ENCODE measurements at places on chromosomes 1 and 21. TPM values are rescaled to one million over a fixed set of nuclear protein-coding genes. Genes with fewer than 3 reads are reported as not detected.

- no peak overlapping the region for H3K4me3 ChIP-seq
- peaks cover 16% of the 10 kb centered on the region for H3K4me1 ChIP-seq
- peak; percentile 3 for DNase-seq
- H3K27ac ChIP-seq, result no peak overlapping the region
Measured at GRCh38 chr1:208834381-208835096, 590.4 kb upstream of the PLXNA2 start.

- DNase-seq, result no peak
- H3K4me1 ChIP-seq, result no peaks in the 10 kb centered on the region
- no peaks in the 10 kb centered on the region for H3K36me3 ChIP-seq
Measured at GRCh38 chr1:118334506-118334905, 149.5 kb upstream of the SPAG17 start.

- H3K27ac ChIP-seq, result no peak overlapping the region
- DNase-seq, result no peak
- H3K4me1 ChIP-seq, result peaks cover 22% of the 10 kb centered on the region
- H3K4me3 ChIP-seq, result no peak overlapping the region
- no peaks in the 10 kb centered on the region for H3K27me3 ChIP-seq
Measured at GRCh38 chr21:15442743-15443469, 286.9 kb upstream of the USP25 start.

GRCh38 chr1:89649783-89650182 lies 16.9 kb downstream of the LRRC8C start:
- H3K4me1 ChIP-seq, result no peaks in the 10 kb centered on the region
- DNase-seq, result no peak
- no peaks in the 10 kb centered on the region for H3K36me3 ChIP-seq
- no peaks in the 10 kb centered on the region for H3K27me3 ChIP-seq
- no peak overlapping the region for H3K27ac ChIP-seq

DNA sequence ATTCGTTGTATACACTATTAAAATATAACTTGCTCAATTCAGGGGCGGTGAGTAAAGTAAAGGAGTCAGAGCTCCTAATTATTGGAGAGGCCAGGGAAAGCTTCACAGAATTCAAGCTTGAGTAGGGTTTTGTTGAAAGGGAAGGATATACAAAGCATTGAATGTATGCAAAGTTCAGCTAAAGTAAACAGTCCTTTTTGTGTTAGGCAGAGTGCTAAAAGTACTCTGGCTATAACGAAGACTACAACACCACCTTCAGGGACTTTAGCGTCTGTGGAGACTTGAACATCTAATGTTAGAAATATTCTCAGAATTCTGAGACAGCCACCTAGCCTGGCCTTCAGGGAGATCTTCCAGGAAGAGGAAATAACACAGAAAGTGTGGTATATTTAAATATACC lies 1.1 kb downstream of the FALEC start:
- no peaks in the 10 kb centered on the region for H3K36me3 ChIP-seq
- no peak overlapping the region for H3K27ac ChIP-seq
- peak; percentile 19 for DNase-seq
- no peaks in the 10 kb centered on the region for H3K27me3 ChIP-seq
- H3K4me3 ChIP-seq, result peak overlapping the region; percentile 81

DNA sequence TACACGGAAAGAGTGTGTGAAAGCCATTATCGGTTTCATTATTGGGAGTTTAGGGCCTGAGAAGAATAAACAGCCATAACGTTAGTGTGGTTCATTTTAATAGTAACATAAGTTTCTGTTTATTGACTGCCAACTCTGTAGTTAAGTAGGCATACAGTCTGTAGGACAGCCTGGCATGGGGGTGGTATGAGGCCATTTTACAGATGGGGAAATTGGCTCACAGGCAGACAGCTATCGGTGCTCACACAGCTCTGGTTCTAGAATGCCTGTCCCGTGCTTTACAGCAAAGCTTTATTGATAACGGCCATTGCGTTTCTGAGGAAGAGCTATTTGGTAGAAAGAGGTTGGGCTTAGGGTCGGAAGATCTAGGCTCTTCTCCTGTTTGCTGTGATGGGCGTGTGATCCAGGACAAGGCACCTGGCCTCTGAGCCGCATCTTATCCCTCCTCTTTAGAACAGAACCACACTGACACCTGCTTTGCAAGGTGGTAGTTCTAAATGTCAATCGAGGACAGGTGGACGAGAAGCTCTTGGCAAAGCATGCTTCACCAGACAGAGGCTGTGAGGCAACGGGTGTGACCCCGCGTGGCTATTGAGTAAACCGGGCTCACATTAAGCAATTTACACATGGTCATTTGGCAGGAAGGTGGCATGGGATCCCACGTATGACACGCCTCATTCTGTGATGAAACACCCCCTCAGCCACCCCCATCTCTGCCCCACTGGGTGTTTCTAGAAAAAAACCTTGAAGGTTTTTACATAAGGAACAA lies 14.9 kb downstream of the ETS2 start:
- no peak overlapping the region for H3K27ac ChIP-seq
- peaks cover 74% of the 10 kb centered on the region for H3K36me3 ChIP-seq
- DNase-seq, result no peak
- no peak overlapping the region for H3K4me3 ChIP-seq
- H3K4me1 ChIP-seq, result no peaks in the 10 kb centered on the region

- DNase-seq, result no peak
- H3K27ac ChIP-seq, result no peak overlapping the region
- H3K4me1 ChIP-seq, result no peaks in the 10 kb centered on the region
- no peak overlapping the region for H3K4me3 ChIP-seq
- H3K27me3 ChIP-seq, result no peaks in the 10 kb centered on the region
Measured at GRCh38 chr1:202521886-202522285, 173.4 kb downstream of the PPP1R12B start.

DNA sequence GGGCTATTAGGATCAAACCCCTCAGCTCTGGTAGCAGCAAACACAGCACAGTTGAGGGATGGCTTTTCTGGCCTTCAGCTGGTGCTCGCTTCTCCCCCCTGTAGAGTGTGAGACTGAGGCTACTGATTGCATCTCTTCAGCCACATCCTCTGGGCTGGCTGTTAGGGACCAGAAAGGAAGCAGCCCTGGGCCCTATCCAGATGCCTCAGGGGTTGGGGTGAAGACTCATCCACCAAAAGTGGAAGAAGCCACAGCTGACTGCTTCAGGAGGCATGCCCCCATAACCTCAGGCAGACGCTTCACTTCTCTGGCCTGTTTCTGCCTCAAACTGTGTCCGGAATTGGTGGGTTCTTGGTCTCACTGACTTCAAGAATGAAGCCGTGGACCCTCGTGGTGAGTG lies 6.2 kb upstream of the TMEM200B start:
- no peak overlapping the region for H3K27ac ChIP-seq
- no peak for DNase-seq
- peaks cover 14% of the 10 kb centered on the region for H3K4me1 ChIP-seq
- no peak overlapping the region for H3K4me3 ChIP-seq

DNA sequence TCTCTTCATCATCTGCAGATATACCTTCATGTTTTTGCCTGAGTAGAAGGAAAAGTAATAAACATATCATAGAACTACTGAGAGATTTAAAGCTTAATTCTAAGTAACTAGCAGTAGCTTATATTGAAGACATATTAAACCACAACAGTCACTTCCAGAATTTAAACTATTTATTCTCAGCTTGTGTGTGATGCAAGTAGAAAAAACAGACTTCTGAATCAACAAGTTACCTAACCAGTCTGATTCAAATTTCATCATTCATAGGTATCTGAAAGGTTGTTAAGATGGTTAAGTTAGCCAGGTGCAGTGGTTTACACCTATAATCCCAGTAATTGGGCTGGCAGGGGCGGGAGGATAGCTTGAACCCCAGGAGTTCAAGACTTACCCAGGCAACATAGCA lies 41.9 kb downstream of the SPAG17 start:
- no peak for DNase-seq
- H3K36me3 ChIP-seq, result no peaks in the 10 kb centered on the region
- no peak overlapping the region for H3K4me3 ChIP-seq
- no peak overlapping the region for H3K27ac ChIP-seq
- H3K27me3 ChIP-seq, result no peaks in the 10 kb centered on the region
- peaks cover 8% of the 10 kb centered on the region for H3K4me1 ChIP-seq

GRCh38 chr1:213858581-213858980 lies 129.2 kb upstream of the PROX1 start:
- no peaks in the 10 kb centered on the region for H3K36me3 ChIP-seq
- H3K4me3 ChIP-seq, result no peak overlapping the region
- H3K27me3 ChIP-seq, result no peaks in the 10 kb centered on the region
- no peaks in the 10 kb centered on the region for H3K4me1 ChIP-seq
- peak; percentile 3 for DNase-seq

DNA sequence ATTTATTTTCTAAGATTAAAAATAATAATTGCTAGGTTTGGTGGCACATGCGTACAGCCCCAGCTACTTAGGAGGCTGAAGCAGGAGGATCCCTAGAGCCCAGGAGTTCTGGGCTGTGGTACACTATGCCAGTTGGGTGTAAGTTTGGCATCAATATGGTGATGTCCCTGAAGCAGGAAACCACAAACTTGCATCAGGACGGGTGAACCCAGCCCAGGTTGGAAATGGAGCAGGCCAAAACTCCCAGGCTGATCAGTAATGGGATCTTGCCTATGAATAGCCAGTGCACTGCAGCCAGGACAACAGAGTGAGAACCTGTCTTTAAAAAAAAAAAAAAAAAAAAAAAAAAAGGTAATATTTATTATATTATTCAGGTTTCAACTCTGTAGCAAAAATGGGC lies 92.4 kb upstream of the PGD start:
- no peaks in the 10 kb centered on the region for H3K27me3 ChIP-seq
- no peak overlapping the region for H3K4me3 ChIP-seq
- peaks cover 11% of the 10 kb centered on the region for H3K4me1 ChIP-seq

- H3K27me3 ChIP-seq, result no peaks in the 10 kb centered on the region
- H3K36me3 ChIP-seq, result no peaks in the 10 kb centered on the region
- H3K27ac ChIP-seq, result no peak overlapping the region
- DNase-seq, result no peak
- peaks cover 10% of the 10 kb centered on the region for H3K4me1 ChIP-seq
- no peak overlapping the region for H3K4me3 ChIP-seq
Measured at GRCh38 chr1:160465123-160465522, 57.9 kb downstream of the SLAMF6 start.

DNA sequence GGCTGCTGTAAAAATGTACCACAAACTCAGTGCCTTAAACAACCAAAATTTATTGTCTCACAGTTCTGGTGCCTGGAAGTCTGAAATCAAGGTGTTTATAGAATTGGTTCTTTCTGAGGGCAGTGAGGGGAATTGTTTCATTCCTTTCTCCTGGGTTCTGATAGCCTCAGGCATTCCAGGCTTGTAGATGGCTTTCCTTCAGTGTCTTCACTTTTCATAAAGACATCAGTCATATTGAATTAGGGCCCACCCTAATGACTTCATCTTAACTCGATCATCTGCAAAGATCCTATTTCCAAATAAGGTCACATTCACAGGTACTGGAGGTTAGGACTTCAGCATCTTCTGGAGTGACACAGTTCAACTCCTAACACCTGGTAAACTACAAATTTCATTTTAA lies 15.0 kb downstream of the CDKN2C start:
- DNase-seq, result no peak
- H3K36me3 ChIP-seq, result no peaks in the 10 kb centered on the region
- no peak overlapping the region for H3K27ac ChIP-seq
- H3K27me3 ChIP-seq, result peaks cover 52% of the 10 kb centered on the region
- H3K4me1 ChIP-seq, result no peaks in the 10 kb centered on the region

Gene IGSF8
- total RNA-seq, result 120 TPM

Gene SPATA46
- total RNA-seq, result not detected

Gene TNNT2
- total RNA-seq, result 7.5 TPM

Gene FCRL1
- total RNA-seq, result not detected

Gene ARTN
- total RNA-seq, result 10.4 TPM

Gene ATP1A2
- total RNA-seq, result 18.3 TPM

Gene ANKRD35
- 3.6 TPM for total RNA-seq

Data from GM23338 (cell line).